ENCODE measurements at places on chromosomes 1 and 21.
A peak's percentile ranks its signal among the peaks of the same experiment; 100 is the strongest.

DNA sequence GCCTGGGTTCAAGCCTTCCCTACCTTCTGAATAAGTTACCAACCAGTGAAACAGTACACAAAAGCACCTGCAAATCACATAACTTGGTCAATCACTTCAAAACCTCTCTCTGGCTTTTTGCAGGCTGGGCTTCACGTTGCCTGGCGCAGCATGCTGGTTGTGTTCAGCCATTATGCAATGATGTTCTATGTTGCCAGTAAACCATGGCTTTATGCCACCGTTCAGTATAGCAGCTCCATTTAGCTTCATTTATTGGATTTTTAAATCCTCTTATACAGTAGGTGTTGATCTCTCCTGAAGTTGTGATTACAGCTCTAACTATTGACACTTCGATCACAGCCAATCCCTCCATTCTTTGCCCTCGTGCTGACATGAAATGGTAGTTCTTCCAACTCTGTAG lies 233.6 kb upstream of the PTBP2 start:
- no peak for DNase-seq

GRCh38 chr1:45205910-45206721 lies at the start of gene ZSWIM5:
Gene ZSWIM5 (minus strand): TSS chr1:45206605. CDS start chr1:45206350, 255 bp downstream.
- peak; percentile 38 for DNase-seq

DNA sequence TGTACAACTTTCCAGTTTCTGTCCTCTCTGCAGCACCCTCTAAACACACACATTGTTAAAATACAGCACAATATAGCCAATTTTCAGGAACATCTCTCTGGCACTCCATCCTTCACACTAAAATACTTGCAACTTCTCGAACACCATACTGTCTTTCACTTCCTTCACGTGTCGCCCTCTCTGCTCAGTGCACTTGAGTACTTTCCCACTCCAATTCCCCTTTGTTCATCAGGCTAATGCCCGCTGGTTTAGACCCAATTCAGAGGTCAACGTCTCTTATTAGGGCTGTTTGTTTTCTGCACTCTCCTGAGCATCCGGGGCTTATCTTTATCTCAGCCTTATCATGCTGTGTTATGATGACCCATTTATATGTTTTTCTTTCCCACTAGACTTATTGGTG lies 238.2 kb upstream of the SGIP1 start:
- DNase-seq, result no peak

GRCh38 chr1:214341459-214341858 lies 60.5 kb downstream of the SMYD2 start:
- DNase-seq, result no peak

- no peak for DNase-seq
Observed at GRCh38 chr1:9235560-9235959, 986 bp downstream of the H6PD start.

GRCh38 chr1:165905853-165906252 lies 78.4 kb downstream of the UCK2 start:
- DNase-seq, result no peak

GRCh38 chr1:214979191-214979590 lies 103.3 kb upstream of the KCNK2 start:
- no peak for DNase-seq

GRCh38 chr1:155888481-155888880 lies 22.7 kb downstream of the RIT1 start:
- DNase-seq, result no peak

GRCh38 chr21:28904961-28905435 lies 87.7 kb downstream of the LTN1 start:
- no peak for DNase-seq

DNA sequence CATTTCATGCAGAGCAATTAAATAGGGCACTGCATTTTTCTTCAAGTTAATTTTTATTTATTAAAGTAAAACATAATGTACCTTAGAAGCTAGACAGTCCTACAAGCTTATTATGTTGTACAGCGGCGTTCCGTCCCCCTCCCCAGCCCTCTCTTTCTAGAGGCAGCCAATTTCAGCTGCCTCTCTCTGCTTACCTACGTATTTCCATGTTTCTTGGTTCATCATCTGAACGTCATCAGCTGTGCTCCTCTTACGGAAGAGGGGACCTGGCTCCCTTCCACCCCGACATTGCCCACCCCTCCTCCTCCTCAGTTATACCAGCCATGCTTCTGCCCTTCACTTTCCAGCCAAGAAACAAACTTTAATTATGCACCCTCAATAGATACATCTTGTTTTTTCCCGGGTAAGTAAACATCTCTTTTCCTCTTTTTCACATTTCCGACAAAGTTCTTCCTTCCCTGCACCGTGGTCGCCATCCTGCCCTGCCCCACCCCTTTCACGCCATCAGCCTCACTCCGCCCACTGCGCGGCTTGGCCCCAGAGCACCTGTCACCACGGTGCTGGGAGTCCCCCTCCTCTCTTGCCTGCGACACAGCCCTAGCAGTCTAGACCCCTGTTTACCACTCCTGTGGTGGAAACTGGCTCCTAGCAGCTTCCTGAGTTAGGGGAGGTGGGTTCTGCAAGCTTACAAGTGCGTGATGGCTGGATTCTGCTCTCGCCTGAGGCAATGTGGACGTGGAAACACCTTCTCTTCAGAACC lies 57.9 kb downstream of the SLC37A1 start:
- no peak for DNase-seq

DNA sequence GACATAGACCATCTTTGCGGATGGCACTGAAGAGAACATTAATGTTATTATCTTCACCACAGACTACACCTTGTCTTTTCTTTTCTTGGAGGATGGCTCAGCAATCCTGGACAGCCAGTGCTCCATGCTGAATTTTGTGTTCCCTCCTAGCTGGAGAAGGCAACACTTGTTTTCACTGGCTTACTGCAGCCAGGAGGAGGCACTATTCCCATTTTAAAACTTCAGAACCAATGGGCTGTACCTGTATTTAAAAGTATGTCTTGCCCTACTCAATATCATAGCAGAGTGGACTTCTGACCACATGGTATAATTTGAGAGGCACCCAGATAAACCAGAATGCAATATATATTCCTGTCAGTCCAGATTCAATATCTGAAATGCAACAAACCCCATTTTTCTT lies 53.3 kb upstream of the POGK start:
- no peak for DNase-seq

DNA sequence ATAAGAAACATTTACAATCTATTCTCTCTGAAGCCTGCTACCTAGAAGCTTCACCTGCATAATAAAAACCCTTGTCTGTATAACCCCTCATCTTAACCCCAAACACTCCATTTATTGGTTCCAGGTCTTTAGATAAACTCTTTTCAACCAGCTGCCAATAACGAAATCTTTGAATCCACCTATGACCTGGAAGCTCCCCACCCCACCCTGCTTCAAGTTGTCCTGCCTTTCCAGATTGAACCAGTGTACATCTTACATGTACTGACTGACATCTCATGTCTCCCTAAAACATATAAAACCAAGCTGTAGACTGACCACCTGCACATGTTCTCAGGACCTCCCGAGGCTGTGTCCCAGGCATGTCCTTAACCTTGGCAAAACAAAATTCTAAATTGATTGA lies 50.7 kb upstream of the VWA5B1 start:
- DNase-seq, result no peak

DNA sequence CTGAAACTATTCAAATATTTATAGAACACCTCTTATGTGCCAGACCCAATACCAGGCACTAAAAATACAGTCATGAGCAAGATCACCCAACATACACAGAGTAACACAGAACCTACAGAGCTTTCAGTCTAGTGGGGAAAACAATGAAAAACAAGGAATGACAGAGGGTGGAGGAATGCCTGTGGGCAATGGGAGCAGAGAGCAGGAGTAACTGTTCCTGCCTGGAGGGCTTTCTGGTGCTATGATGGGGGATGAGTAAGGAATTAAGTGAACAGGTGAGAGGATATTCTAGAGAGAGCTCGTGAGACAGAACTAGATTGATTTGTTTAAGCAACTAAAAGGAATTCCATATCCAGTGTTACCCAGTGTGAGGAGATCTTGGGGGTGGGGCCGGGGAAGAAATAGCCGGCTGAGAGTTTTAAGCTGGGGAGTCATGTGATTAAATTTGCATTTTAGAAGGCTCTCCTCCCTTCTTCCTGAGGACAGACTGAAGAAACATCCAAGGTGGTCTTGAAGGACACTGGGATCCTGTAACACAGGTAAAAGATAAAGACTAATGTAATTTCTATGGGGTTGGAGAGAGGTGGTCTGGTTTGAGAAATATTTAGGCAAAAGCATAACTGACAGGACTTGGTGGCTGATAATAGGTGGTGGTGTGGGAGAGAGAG lies 2.1 kb upstream of the CD53 start:
- DNase-seq, result no peak

GRCh38 chr1:117556341-117556740 lies 49.5 kb upstream of the TENT5C start:
- DNase-seq, result no peak

DNA sequence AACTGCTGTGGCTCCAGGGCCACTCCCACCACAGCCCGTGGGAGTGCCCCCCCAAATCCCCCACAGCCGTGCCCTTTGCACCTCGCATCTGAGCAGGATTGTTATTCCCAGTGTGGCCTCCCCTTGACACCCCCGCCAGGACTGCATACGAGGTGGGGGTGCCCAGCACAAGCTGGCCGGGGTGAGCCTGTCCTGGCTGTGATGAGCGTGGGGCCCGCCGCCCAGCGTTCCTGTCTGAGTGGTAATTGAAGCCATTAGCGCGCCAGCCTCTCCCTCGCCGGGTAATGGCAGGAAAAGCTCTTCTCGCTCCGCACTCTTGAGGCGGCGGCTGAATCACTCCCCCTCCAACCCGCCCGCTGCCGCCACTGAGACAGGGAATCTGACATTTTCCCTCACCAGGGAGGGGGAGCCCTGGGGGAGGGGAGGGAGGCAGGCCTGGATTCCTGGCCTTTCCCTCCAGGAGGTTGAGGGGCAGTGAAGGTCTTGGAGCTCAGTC lies 27.7 kb downstream of the PTPRF start:
- DNase-seq, result no peak

- no peak for DNase-seq
Observed at GRCh38 chr1:81670286-81670685, 130.4 kb upstream of the ADGRL2 start.

- no peak for DNase-seq
Observed at GRCh38 chr1:207027921-207028320, 4.6 kb downstream of the C1orf116 start.

GRCh38 chr1:152473887-152474537 lies 36.6 kb upstream of the LCE5A start:
- no peak for DNase-seq

DNA sequence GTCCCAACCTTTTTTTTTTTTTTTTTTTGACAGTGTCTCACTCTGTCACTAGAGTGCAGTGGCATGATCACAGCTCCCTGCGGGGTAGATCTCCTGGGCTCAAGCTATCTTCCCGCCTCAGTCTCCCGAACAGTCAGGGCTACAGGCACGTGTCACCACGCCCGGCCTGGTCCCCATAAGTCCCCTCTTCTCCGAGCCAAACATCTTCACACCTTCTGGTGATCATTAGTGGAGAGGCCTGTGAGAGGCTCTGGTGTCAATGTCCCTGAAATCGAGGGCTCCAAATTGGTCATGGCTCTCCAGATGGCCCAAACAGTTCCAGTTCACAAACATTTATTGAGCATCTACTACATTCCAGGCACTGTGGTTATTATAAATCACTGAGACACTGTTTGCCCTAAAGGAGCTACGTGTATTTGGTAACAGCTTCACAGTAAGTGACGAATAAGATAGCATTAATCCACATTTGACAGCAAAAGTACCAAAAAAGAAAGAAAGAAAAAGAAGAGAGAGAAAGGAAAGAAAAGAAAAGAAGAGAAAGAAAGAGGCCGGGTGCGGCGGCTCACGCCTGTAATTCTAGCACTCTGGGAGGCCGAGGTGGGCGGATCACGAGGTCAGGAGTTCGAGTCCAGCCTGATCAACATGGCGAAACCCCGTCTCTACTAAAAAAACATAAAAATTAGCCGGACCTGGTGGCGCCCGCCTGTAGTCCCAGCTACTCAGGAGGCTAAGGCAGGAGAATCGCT lies 867 bp upstream of the TIMM17A start:
- DNase-seq, result no peak

- DNase-seq, result no peak
Observed at GRCh38 chr1:29563571-29563970, 327.2 kb downstream of the PTPRU start.

GRCh38 chr1:118960026-118960561 lies 28.0 kb downstream of the TBX15 start:
- DNase-seq, result peak; percentile 76

GRCh38 chr1:217471403-217471802 lies 159.5 kb downstream of the GPATCH2 start:
- DNase-seq, result no peak

DNA sequence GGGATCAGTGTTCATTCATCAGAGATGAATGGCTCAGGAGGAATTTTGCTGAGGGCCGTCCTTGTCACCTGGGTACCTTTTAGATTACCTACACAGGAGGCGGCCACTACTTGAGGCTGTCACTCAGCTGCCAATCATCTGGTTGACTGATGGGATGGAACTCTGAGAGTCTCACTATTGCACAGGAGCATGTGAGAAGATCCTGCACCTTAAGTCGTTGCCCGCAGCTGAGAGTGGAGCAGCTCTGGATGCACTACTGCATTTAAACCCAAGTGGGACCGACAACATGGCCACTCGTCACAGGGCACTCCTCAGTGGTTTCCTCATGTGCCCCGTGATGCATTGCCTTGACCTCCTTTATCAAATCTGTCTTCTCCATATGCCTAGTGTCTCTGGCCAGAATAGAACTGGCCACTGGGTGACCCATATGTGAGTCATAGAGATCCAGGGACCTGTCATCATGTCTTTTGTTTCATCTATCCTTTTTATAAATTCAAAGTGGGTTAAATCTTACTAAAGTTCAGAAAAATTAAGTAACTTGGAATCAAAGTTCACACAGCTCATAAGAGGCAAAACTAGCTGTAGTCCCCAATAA lies 165.5 kb downstream of the ZSCAN20 start:
- DNase-seq, result no peak

- no peak for DNase-seq
Observed at GRCh38 chr1:241985787-241986186, 13.1 kb downstream of the MAP1LC3C start.

- no peak for DNase-seq
Observed at GRCh38 chr1:114505148-114505561, 5.8 kb downstream of the TRIM33 start.
